ENCODE measurements at places on chromosomes 6 and 20. TPM values are rescaled to one million over a fixed set of nuclear protein-coding genes. Genes with fewer than 3 reads are reported as not detected.

DNA sequence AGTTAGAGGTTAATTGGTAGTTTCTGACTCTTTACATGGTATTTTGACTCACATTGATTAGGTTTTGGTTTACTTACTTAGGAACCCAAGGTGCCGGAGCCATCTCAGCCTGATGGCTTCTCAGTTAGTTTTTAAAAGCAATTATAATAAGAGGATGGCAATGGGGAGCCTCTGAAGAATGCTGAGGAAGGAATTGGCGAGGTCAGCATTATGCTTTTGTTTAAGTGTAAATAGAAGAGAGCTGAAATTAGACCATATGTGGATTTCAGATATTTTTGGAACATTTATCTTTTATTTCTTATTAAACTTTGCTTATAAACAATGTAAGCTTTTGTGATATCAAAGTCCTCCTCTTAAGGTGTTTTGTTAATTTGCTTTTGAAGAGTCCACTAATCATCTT, 77.8 kb downstream of the PLCB4 start:
- no peak overlapping the region for H3K27ac ChIP-seq
- no peaks in the 10 kb centered on the region for H3K36me3 ChIP-seq
- H3K4me1 ChIP-seq, result peaks cover 39% of the 10 kb centered on the region
- no peak overlapping the region for H3K4me3 ChIP-seq
- no peak for DNase-seq

DNA sequence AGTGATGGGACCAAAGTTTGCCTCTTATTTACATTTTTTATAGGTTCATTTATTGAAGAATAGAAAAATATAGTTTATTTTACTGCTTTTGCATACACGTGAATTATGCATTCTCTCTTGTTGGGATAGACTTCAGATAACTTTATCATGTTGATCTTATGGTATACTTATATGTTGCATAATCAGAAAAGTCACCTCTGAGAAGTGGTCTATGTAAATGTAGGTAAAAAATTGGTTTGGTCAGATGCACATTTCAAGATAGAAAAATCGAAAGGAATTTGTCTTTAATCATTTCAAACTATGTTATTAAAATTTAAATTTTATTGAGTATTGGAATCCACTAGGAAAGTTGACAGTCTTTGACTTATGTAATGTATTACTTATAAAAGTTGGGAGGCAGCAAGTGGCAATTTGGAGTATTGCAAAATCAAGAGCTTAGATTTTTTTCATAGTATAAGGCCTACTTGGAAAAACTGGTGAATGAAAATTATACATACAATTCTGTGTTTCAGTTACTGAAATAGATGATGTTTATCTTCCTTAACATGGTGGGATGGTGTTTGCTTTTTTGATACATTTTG, 2.4 kb downstream of the PHF3 start:
- no peak overlapping the region for H3K27ac ChIP-seq
- DNase-seq, result no peak
- H3K4me3 ChIP-seq, result peak overlapping the region; percentile 88
- no peaks in the 10 kb centered on the region for H3K36me3 ChIP-seq
- H3K4me1 ChIP-seq, result peaks cover 56% of the 10 kb centered on the region
- H3K27me3 ChIP-seq, result no peaks in the 10 kb centered on the region

DNA sequence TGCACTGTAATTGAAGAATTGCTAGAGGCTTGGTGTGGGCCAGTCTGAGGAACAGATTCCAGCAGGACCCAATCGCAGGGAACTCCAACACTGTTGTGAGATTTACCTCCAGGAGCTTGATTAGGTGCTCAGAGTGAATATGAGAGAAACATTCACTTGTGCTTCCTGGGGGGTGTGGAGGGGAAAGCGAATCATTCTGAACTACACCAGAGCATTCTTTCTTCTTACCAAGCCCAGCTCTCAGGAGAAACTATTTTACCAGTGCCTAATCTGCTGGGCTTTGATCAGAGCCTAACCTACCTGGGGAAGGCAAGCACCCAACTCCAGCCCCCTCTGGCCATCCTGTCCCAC, 7.4 kb upstream of the SIRPB1 start:
- H3K36me3 ChIP-seq, result no peaks in the 10 kb centered on the region
- no peak overlapping the region for H3K4me3 ChIP-seq
- peaks cover 20% of the 10 kb centered on the region for H3K27me3 ChIP-seq
- H3K27ac ChIP-seq, result no peak overlapping the region

DNA sequence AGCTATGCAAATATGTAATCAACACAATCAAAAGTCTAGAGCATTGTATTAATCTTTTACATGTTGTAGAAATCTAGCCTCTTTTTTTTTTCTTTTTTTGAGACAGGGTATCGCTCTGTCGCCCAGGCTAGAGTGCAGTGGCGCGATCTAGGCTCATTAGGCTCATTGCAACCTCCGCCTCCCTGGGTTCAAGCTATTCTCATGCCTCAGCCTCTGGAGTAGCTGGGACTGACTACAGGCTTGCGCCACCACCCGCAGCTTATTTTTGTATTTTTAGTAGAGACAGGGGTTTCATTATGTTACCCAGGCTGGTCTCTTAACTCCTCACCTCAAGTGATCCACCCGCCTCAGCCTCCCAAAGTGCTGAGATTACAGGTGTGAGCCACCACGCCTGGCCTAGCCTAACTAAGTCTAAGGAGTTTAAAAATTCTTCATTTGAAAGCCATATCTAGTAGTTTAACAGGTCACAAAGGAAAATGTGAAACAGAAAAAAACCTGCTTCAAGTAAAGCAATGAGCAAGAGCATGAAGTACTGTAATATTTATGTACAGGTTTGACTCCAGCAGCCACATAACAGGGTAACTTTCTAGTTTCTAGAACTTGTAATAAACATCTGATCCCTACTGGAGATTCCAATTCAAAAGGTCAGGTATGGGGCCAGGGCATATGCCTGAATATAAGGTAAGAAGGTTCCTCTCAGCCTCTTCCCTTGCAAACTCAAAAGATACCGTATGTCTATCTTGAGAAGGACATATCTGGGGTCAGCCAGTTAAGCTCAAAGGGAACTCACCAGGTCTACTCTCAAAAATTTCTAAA, 4.4 kb downstream of the CPNE1 start:
- DNase-seq, result no peak
- H3K27me3 ChIP-seq, result no peaks in the 10 kb centered on the region
- peaks cover 69% of the 10 kb centered on the region for H3K4me1 ChIP-seq
- peaks cover 25% of the 10 kb centered on the region for H3K36me3 ChIP-seq
- H3K27ac ChIP-seq, result no peak overlapping the region

GRCh38 chr6:56510984-56511531, 131.6 kb downstream of the DST start:
- H3K36me3 ChIP-seq, result no peaks in the 10 kb centered on the region
- DNase-seq, result peak; percentile 69
- H3K27me3 ChIP-seq, result no peaks in the 10 kb centered on the region
- H3K4me1 ChIP-seq, result peaks cover 82% of the 10 kb centered on the region

GRCh38 chr20:45105317-45105716, 4.4 kb upstream of the KCNS1 start:
- H3K4me1 ChIP-seq, result peaks cover 5% of the 10 kb centered on the region
- no peaks in the 10 kb centered on the region for H3K36me3 ChIP-seq
- peaks cover 19% of the 10 kb centered on the region for H3K27me3 ChIP-seq
- no peak overlapping the region for H3K27ac ChIP-seq

- DNase-seq, result no peak
- H3K4me1 ChIP-seq, result peaks cover 18% of the 10 kb centered on the region
- H3K27ac ChIP-seq, result no peak overlapping the region
- no peaks in the 10 kb centered on the region for H3K27me3 ChIP-seq
These were observed 746 bp upstream of the PRND start for GRCh38 chr20:4720977-4721349.

- no peaks in the 10 kb centered on the region for H3K36me3 ChIP-seq
- DNase-seq, result no peak
- no peak overlapping the region for H3K4me3 ChIP-seq
- peaks cover 3% of the 10 kb centered on the region for H3K4me1 ChIP-seq
These were observed 10.0 kb upstream of the BLOC1S5 start for GRCh38 chr6:8074213-8074612.

DNA sequence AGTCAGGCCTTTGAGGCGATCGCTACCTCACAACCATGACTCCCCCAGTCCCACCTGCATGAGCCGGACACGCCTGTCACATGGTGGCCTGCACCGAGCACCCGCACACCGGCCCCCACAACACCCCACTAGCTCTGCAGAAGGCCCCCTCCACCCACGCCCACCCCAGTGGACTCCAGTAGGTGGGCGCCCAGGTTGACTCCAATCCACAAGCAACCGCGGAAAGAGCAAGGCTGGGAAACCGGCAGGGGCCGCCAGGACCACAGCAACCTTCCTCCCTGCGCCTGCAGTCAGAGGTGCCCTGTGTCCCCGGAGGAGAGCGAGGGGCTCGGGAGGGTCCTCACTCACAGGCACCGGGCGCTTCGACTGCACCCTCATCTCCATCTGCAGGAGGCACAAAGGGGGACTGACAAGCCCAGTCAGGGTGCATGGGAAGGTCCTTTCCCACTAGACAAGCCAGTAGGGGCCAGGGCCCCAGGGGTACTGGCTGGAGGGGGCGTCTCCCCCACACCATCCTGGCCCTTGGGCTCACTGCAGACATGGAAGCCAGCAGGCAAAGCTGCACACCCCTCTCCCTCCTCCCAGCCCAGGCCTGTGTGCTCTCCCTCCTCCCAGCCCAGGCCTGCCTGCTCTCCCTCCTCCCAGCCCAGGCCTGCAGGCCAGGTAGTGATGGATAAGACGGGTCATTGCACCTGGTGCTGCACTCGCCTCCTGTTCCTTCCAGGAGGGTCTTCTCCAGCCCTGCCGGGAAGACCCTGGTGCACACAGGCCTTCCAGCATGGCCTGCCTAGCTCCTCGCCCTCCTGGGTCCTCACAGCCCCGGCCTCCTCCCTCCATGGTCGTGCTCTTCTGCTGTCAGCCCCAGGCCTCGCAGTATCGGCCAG, 137.2 kb downstream of the DLL1 start:
- H3K27me3 ChIP-seq, result peaks cover 25% of the 10 kb centered on the region
- H3K36me3 ChIP-seq, result no peaks in the 10 kb centered on the region
- peak overlapping the region; percentile 87 for H3K27ac ChIP-seq
- no peak overlapping the region for H3K4me3 ChIP-seq
- peaks cover 23% of the 10 kb centered on the region for H3K4me1 ChIP-seq

TRIM40 gene
- polyA plus RNA-seq, result not detected

TINAG gene
- polyA plus RNA-seq, result 0.22 TPM

RIPPLY2 gene
- polyA plus RNA-seq, result 0.17 TPM

KCNK17 gene
- polyA plus RNA-seq, result 0.37 TPM

SLC35F1 gene
- polyA plus RNA-seq, result 5.2 TPM

MOCS3 gene
- 0.95 TPM for polyA plus RNA-seq
